Esophagus mucosa (tissue), 1 donor: ENCODE measurements at places on chromosomes 12 and 14. TPM values are rescaled to one million over a fixed set of nuclear protein-coding genes. Genes with fewer than 3 reads are reported as not detected.

DAO gene
- not detected for total RNA-seq

SERPINA5 gene
- 0.28 TPM for total RNA-seq

CCDC60 gene
- total RNA-seq: 3.5 TPM

ZFYVE26 gene
- total RNA-seq: 12.6 TPM

MFAP5 gene
- total RNA-seq: 3.3 TPM

ALG10B gene
- 6.0 TPM for total RNA-seq

ALKBH1 gene
- 7.5 TPM for total RNA-seq

SMOC1 gene
- total RNA-seq: 0.12 TPM

MGST1 gene
- 145 TPM for total RNA-seq

CLEC2B gene
- 13.0 TPM for total RNA-seq

SCN8A gene
- total RNA-seq: 0.68 TPM

SLCO1C1 gene
- total RNA-seq: 0.20 TPM

LRFN5 gene
- 0.20 TPM for total RNA-seq

BBS10 gene
- total RNA-seq: 4.4 TPM

TBK1 gene
- 12.1 TPM for total RNA-seq

CLEC1A gene
- 0.68 TPM for total RNA-seq

DNA sequence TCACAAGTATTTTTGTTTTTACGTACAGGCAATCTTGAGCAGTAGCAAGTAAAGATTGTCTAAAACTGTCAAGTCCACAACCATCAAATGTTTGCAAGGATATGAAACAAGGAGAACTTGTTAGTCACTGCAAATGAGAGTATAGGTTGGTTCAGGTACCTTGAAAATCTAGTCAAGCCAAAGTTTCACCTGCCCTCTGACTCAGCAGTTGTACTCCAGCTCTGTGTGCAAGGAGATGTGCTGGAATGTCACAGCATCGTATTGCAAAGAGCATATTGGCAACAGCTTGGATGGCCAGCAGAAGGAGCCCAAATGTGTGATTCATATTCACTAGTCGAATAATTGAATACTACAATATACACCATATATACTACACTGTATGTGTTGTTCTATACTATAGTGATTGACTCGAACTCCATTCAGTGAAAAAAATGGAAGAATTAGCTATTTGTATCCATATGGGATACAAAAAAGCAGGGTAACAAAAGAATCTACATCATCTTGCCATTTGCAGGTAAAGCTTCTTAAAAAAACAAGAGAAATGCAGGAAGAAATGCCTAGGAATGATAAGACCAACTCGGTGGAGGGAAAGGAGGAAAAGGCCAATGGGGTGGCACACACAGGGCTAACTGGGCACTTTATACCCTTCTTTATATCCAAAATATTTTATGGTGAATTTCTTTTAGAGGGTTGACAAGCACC is 44.0 kb downstream of the EID3 start:
- ATAC-seq: peak; percentile 75

GRCh38 chr14:78196323-78196722 is 26.1 kb downstream of the NRXN3 start:
- ATAC-seq: no peak

- no peak for ATAC-seq
Measured at GRCh38 chr12:128245905-128246304, 21.1 kb upstream of the TMEM132C start.

- ATAC-seq: no peak
Measured at GRCh38 chr12:124648710-124649384, 81.4 kb upstream of the NCOR2 start.

DNA sequence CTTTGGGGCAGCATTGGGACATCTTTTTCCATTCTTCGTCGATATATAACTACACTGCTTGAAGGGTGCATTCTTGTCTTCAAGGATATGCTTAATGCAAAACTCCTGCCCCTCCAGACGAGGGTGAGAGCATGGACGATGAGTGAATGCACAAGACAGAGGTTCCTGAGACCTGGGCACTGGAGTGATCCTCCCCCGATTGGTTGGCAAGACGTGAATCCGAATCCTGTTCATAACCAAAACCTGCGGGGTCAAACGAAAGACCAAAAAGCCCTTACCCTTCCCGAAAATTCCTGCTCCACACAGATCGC is 684 bp downstream of the KANSL2 start:
- no peak for ATAC-seq

GRCh38 chr14:70816525-70816924 is 7.2 kb upstream of the MAP3K9 start:
- no peak for ATAC-seq

DNA sequence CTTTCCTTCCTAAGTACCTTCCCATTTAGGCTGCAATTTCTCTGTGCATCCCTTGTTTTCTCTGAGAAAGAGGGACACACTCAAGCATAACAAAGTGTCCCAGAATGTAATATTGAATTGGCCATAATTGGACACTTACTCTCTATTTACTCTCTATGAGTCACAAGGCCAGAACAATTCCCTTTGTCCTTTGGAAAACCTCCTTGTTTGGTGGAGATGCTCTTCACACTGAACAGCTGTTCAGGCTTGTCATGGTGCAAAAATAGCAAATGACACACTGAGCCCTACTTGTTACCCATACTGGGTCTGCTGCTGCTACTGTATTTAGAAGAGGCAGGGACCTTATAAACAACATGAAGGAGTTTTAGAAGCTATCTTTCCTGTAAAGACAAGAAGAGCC is 1590.5 kb upstream of the TMEM132C start:
- no peak for ATAC-seq

GRCh38 chr12:94658931-94659330 is 8.6 kb upstream of the TMCC3 start:
- ATAC-seq: no peak

GRCh38 chr14:106268013-106268727 is 741.8 kb downstream of the TMEM121 start:
- no peak for ATAC-seq

GRCh38 chr12:71565535-71565934 is 98.1 kb downstream of the ZFC3H1 start:
- ATAC-seq: no peak

DNA sequence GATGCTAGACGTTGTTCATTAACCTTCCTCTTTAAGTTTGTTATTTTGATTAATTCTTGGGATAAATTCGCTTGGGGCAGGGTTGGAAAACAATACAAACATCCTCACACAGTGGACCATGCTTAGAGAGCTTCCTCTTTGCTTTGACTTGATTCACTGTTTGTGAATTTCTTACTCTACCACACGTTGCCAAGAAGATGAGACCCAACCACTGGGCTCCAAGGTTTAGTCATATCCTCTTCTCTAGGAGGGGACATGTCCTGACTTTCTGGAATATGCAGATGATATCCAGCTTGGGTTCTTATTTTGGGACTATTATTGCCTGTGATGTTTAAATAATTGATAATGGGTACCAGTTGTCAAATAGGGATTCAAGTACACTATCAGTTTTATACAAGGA is 428.2 kb downstream of the ATP23 start:
- ATAC-seq: no peak

DNA sequence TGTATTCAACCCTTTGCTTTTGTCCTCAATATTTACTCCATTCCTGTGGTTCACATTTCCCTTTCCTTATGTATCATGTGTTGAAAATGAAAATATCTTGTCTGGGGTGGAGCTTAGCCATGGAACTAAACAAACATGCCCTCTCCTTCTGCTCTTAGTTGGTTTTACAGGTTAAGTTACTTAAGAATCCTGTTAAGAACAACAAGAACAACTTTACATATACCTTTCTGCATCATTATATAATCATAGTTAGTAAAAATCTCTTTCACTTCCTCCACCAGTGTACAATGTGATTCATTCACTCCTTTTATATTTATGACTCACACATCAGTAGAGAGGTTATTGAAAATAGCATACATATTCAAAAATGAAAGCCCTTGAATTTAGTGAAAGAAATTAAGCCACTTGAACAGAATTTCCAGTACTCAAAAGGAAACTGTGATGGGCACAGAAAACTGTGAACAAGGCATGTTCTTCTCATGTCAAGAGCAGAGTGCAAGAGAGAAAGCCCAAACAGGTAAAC is 307.7 kb downstream of the CCDC91 start:
- peak; percentile 98 for ATAC-seq

DNA sequence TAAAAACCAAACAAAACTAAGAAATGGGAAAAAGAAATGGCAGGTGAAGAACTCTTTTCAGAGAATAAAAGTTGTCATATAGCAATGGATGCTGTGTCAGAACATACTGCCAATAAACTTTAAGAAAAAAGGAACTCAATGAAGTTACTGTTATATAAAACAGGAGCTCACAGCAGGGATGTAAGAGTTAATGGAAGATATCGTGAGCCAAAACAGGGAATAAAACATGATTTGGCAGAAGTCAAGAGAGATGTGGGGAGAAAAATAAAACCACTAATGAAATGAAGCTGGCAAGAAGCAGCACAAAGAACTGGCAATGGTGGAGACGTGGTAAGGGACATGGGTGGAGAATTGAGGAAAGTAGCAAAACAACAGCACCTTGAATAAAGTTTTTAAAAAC is 61.0 kb downstream of the TAOK3 start:
- no peak for ATAC-seq

DNA sequence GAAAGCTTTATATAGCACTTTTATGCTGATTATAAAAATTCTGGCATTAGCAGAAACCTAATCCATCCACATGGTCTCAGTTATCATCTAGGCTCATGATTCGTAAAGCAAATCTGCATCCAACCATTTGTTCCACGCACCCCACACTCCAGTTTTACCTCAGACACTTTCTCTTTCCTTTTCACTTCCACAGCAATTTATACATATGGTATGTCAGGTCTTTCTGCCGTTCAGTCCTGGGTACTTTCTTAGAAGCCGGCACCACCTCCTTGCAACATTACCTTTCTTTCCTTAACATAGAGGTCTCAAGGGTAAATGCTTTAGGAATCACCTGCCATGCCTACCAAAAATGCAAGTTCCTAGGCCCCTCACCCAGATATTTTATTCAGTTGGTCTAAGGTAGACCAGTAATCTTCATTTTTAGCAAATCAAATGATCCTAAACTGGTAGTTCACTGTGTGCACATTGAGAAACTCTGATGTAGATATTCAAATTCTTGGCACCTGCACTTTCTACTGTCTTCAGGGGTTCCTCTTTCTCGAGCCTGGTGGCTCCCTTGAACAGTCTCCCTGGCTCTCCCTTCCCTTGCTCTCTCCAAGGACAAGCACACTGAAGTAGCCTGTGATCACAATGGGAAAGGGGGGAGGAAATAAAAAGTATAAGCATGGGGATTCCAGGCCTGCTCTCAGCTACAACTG is 2.8 kb upstream of the KRAS start:
- no peak for ATAC-seq

DNA sequence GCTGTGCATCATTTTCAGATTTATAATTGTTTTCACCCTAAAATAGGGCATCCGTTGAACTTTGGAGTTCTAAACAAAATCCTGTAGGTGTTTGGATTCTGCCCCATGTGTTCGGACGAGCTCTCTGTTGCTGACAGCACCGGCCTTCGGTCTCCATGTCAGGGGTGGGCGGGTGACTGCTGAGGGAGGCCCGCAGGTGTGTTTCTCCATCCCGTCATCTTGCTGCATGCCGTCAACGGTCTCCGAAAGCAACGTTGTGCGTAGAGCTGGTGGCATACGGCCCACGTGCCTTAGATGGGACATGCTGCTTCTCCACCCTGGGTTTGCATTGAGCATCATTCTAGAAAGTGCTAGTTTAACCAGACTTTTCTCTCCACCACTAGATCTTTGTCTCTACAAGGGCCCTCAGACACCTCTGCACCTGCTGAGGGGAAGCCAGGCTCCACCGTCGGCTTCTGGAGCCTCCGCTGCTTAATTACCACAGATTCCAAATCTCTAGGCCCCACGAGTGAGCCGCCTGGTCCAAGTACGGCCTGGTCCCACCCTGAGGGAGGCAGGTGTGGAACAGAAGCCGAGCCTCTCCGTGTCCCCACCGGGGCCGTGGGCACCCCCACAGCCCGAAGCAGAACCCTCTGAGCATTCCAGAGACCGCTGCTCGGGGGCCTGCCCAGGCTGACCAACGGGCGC is 15.7 kb upstream of the AMN start:
- ATAC-seq: no peak

- no peak for ATAC-seq
Measured at GRCh38 chr12:107493666-107494065, 191.9 kb upstream of the PWP1 start.
